D721Med (cell line): ENCODE measurements at places on chromosomes 1 and 21.

DNA sequence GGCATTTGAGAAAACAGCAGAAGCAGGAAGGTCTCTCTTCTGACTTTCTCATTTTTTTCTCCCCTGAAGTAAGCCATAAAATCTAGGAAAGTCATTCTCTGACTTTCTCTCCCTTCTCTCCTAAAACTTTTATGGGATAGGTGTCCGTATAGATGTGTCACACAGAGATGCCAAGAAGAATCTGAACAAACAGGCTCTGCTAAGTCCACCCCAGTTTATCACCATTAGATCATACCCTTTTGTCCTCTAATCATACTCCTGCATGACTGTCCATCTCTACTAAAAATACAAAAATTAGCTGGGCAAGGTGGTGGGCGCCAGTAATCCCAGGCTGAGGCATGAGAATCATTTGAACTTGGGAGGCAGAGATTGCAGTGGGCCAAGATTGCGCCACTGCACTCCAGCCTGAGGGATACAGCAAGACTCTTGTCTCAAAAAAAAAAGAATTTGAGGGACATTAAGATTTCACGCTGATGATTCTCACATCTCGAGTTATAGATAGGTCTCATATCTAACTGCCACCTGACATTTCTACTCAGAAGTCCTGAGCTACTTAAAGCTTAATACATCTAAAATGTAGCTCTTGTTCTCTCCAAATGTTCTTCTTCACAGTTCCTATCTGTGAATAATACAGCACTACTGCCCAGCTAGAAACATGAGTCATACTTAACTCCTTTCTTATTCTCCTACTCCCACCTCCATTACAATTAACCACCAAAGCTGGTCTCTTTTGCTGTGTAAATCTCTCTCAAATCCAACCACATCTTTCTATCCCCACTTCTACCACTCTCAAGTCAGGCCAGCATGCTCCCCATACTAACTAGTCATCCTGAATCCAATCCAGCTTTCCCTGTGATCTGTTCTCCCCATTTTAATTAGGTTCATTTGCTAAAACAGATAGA is 47.7 kb downstream of the ZNF644 start:
- no peak for DNase-seq

- no peak for DNase-seq
Measured at GRCh38 chr1:178393370-178393769, 103.4 kb downstream of the CLEC20A start.

DNA sequence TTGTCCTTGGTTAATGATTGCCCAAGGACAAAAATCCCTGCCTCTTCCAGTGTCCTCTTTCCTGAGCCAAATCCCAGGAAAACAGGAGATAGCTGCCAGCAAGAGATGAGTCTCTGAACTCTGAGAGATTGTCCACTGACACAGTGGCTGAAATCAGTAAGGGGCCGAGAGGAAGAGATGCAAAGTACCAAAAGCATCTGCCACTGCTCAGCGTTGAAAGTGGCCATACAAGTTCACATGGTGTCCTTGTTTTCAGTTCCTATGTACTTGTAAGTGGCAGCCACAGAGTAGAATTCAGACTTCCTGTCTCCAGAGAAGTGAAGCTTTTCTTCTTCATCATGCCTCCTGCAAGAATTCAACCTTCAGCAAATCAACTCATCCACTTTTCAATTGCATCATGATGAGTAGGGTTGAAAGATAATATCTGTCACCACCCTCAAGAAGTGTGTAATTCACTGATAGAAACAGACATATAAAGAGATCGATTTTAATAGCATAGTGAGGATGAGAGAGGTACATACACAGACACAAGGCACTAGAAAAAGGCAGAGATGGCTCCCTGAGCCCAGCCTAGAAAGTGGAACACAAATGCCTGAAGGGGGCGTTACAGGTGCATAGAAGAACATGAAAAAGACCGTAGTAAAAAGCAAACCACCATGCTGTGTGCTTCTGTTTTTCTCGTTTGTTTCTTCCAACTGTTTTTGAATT is 185.8 kb downstream of the MRPL39 start:
- no peak for DNase-seq

DNA sequence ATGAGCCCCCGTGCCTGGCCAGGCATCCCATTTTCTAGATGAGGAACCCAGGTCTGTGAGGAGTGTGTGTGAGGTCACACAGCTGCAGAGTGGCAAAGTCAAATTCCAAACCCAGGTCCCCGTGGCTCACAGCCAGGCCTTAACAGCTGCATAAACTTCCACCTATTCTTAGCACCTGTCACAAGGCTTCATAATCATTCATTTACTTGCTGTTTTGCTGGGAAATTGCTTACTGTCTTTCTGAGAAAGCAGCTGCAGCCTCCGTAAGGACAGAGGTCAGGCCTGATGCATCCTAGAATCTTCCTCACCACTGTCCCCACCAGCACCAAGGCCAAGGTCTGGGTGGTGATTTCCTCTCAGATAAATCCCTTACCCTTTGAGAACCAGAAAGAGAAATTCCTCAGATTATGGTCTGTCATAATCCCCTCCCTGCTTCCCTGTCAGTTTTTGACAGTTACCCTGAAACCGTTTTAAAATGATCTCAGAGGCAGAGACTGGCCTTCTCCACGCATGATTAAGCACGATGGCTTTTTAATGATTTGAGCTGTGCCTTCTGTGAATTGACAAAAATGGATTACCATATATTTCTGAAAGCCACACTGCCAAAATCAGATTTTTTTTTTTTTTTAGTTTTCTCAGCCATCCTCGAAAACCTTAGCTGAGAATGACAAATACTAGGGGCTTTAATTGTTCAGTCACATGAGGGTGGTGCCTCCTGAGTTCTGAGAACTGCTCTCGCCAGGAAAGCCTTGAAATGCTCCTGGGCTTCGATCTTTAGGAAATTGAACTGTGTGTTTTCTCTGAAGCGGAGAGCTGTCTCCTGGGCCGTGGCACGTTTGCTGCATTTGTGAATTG is 70.0 kb upstream of the SELENON start:
- DNase-seq, result no peak

GRCh38 chr1:40774266-40774998 is 9.2 kb upstream of the KCNQ4 start:
- no peak for DNase-seq

GRCh38 chr21:43270800-43271301 is 102.0 kb downstream of the CRYAA start:
- DNase-seq, result no peak

DNA sequence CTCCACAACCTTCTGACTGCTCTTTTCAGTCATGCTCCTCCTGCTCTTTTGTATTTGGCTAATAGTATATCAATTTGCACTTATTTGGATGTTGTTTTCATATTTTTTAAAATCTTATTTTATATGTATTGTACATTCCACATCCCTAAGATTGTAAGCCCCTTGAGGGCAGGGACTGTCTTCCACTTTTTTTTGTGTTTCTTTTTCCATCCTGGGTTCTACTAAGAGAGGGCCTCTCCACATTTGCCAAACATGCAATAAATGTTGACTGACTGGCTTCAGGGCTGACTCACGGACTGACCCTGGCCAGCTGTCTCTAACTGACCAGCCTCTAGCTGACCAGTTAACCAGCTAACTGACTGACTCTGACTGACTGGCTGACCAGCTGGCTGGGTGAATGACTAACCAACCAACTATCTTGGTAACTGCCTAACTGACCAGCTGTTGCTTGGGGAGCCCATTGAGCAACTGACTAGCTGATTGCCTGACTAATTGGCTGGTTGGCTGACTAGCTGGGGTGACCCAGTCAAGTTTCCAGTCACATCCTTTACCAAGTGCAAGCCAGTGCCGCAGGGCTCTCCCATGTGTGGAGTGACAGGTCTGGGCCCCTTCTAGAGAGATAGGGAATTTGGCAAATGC is 16.1 kb downstream of the CSF1 start:
- DNase-seq, result no peak
